ENCODE measurements at places on chromosomes 16 and 17.

DNA sequence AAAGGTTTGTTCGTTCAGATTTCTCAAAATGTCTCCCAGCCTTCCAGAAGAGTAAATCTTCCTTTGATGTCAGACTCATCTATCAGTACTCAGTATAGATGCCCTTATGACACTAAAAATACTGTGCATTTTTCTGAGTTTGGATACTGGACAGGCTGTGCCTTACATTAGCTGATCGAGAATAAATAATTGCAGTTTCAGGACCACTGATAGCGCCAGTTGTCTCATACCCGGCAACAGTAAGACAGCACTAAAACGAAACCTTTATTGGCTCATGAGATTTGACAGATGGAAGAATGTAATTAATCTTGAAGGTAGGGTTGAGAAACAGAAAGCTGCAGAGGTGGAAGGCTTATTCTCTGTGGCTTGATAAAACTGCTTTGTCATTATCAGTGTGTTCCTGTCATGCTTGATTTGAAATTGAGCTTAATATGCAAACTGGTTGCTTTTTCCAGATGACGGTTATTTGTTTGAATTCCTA, 1.2 kb downstream of the ATP6V0A1 start:
- no peak for DNase-seq

GRCh38 chr16:8098947-8099512, 491.3 kb downstream of the TMEM114 start:
- no peak for DNase-seq

GRCh38 chr17:44623070-44623725, 33.1 kb upstream of the MEIOC start:
- DNase-seq = no peak

DNA sequence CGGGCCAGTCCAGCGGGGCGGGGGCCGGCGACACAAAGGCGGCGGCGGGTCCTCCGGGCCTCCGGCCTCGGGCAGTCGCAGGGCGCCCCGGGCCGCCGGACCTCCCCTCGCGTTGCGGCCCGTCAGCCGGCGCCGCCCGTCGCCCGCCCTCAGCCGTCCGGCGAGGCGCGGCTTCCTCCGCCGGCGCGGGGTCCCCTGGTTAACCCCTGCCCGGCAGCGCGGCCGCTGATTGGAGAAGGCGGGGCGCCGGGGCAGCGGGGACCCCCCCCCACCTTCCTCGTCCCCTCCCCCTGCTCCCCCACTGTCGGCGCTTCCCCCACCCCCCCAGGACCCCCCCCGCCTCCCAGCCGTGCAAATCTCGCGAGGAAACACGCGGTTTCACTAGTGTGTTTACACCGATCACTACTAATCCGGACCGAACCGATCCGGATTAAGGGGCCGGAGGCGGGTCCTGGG, at the start of gene TLK2:
Gene TLK2, plus strand, starts transcription at position 402 of the 456 bp plus-strand sequence. CDS start 2,301 bp downstream, outside the sequence.
- DNase-seq = peak; percentile 85

- peak; percentile 22 for DNase-seq
These were observed 1.1 kb downstream of the FLII start for GRCh38 chr17:18257268-18257981.

DNA sequence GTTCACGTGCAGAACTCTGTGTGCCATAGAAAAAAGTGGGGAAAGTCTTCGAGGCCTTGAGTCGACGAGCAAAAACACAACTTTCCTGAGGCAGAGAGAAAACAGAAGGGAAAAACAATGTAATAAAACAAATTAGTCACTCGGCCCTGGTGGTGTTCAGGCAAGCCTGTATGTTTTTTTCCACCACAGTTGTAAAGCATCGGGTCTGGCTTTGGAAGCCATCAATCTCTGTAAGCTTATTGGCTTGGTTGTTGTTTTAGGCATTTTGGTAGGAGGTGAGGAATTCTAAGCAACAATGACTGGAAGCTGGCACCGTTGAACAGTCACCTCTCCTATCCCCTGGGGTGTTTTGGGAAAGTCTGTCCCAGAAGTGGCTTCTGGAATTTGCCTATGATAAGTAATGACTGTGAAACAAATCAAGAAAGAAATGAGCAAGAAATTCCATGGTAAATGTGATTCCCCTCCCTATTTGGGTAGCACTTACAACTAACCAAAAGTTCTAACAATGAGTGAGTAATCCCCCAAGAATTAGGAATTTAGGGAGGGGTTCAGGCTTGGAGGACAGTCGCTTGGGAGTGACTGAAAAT, 2.8 kb downstream of the CDH13 start:
- DNase-seq = no peak

GRCh38 chr17:64423881-64424280, 25.0 kb upstream of the MILR1 start:
- no peak for DNase-seq

GRCh38 chr17:63816669-63817068, 10.6 kb upstream of the PSMC5 start:
- no peak for DNase-seq

- DNase-seq = no peak
These were observed 3.6 kb downstream of the FLYWCH1 start for GRCh38 chr16:2915196-2915929.

DNA sequence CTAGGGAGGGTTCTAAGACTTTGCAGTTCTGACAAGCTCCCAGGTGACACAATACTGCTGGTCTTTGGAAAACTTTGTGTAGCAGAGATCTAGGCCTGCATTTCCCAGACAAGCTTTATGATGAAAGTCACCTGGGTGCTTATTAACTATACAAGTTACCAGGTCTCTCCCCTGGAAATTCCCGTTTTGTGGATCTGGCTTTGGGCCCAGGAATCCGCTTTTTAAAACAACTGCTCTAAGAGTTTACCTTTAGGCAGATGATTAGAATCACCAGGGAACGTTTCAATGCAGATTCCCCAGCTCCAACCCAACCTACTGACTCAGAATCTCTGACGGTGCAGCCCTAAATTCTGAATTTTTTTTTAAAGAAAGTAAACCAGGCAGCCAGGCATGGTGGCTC, 36.3 kb downstream of the MYH3 start:
- DNase-seq = no peak

DNA sequence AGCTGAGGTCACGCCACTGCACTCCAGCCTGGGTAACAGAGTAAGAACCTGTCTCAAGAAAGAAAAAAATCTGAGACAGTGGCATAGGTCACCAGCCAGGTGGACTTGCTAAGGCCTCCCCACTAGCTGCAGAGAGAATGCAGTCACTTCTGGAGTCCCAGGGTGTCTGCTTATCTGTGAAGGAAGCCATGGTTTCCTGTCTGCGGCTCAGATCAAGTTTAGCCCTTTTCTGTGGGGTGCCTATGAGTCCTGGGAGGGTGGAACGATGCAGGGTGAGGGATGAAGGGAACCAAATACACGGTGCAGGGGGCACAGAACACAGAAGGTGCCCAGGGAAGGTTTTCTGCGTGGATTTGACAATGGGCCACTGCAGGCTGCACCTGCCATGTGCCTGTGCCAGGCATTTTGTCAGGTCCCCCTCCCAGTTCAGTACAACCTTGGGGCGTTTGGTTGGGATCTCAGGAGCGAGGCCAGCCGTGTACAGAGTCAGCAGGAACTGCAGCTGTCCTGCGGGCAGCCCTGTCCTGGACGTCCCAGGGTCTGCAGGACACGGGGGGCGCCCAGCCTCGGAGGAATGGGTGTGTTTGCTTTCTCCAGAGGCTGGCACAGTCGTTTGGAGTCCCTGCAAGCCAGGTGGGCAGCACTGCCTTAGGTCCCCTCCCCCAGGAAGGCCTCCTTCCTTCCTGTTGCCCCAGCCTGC, 41.8 kb downstream of the RAB11FIP4 start:
- peak; percentile 59 for DNase-seq

- no peak for DNase-seq
These were observed 86.3 kb upstream of the TOM1L1 start for GRCh38 chr17:54814371-54814770.

DNA sequence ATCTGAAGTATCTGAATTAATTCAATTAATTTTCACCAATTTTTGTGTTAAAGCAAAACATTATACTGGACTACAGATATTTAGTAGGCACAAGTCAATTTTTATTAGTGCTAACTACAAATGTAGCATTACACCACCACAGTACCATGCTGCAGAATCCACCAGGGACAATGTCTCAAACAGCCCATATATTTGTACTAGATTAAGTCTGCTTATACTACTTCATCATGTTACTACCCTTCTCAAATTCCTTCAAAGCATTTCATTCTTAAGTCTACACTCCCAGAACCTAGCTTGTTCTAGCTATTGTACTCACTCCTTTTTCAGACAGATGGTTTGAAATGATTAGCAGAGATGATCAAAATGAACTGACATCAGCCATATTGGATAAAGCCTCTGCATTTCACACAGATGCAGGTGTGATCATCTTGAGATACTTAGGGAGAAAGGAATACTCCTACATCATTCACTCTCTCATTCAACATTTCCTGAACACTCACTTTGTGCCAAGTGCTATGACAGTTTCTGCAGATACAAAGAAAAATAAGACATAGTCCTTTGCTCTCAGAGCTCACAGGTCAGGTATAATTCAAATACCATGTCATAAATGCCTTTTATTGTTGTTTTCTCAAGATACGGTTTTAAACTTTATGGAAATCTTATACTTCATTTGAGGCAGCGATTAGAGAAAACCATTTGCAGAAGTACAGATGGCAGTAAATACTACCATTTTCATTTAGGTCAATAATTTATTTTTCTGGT, 47.7 kb downstream of the SMURF2 start:
- no peak for DNase-seq

GRCh38 chr17:67238991-67239390, 6.0 kb downstream of the HELZ start:
- DNase-seq = no peak

DNA sequence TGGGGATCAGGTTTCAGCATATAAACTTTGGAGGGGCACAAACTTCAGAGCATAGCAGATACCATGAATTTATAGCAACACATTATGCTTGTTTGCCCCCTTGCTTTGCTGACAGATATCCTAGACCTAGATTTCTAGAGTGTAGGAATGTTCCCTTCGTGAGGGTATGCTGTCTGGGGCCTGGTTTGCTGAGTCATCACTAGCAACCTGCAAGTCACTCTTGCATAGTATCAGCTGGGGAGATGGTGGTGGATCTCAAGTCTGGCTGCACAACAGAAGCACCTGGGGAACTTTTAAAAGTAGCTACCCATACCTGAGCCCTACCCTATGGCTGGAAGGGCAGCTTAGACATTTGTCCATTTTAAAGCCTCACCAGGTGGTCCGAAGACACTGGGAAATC, 22.3 kb upstream of the HSBP1 start:
- no peak for DNase-seq

GRCh38 chr16:24430954-24431760, 108.2 kb upstream of the RBBP6 start:
- DNase-seq = no peak

DNA sequence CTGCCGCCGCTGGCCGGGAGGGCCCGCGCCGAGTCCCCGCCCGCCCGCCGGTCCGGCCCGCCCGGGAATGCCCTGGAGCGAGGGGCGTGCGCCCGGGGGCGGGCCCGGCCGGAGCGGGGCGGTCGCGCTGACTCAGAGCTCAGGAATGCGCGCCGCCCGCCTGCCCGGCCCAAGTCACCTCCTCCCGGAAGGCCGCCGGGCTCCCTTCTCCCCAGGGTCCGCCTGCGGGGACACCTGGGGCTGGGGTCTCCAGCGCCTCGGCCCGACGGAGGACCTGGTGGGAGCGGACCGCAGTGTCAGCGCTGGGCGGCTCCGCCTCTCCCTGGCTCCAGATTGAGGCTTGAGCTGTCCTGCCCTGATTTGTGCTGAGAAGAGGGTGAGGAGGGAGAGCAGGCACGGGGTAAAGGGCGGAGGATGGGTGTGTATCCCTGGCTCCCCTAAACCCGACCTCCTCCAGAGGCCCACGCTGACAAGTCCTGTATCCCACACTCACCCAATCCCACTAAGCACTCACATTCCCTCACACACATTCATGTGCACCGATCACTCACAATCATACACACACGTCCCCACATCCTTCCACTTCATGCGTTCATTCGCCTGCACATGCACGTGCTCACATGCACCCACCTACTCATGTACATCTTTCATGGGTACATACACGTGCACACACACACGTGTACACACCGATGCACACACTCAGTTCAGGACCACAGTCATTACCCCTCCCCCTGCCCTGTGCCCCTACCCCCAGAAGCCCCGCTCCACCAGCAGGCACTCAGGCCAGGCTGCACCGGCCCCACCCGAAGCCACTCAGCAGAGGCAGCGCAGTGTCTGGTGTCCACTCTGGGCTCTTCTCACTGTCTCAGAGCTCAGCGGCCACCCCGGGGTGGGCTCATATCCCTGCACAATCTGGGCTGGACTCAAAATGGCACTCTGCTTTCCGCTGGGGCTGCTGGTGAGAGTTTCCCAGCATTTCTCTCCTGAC, at the start of gene RHBDF1:
Gene RHBDF1, minus strand, starts transcription at position 71 of the 988 bp plus-strand sequence. CDS start 7,616 bp downstream, outside the sequence.
- DNase-seq = no peak

DNA sequence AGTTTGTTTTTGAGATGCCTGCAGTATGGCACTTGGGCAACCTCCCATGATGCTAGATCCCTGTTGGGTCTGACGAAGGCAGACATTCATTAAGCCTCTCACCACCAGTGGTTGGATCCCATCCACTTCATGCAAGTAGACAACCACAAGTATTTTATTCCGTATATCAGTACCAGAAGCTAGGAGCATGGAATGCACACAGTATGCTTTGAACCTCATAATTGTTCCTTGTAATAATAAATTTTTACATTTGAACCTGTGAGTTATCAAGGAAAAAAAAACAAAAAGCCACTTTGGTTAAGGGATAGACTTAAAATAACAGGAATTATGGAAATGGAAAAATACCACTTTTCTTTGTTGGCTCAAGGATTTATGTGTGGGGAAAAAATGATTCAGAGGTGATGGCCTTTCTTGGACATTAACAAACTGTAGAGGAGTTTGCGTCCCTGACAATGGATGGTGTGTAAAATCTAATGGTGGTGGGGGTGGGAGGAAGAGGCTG, 107.1 kb upstream of the KCNJ16 start:
- DNase-seq = no peak

DNA sequence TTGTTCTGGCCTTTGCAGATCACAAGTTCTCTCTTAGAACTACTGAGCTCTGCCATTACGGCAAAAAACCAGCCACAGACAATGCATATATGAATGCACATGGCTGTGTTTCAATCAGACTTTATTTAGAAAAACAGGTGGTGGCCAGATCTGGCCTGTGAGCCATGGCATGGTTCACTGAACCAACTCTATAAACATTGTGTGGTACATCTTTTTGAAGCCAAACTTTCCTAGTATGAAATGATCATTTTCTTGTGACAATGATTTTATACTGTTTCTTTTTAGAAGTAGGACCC, 65.9 kb upstream of the AMZ2 start:
- no peak for DNase-seq

GRCh38 chr16:66961065-66961744, at the start of gene CES3:
Gene CES3, plus strand, starts transcription at chr16:66961266. Its CDS starts 42 bp downstream, at chr16:66961308.
- DNase-seq = peak; percentile 48

- DNase-seq = no peak
These were observed 24.8 kb upstream of the SIAH1 start for GRCh38 chr16:48409839-48410632.

All from CD4-positive, alpha-beta T cell treated with Interferon alpha-2 for 1 hour (primary cell).